ENCODE measurements at places on chromosomes 7 and 10. TPM values are rescaled to one million over a fixed set of nuclear protein-coding genes. Genes with fewer than 3 reads are reported as not detected.

Gene DAGLB
- 17.0 TPM for total RNA-seq

Gene AS3MT
- total RNA-seq = not detected

Gene PTPRN2
- total RNA-seq = 0.36 TPM

Gene NAT16
- not detected for total RNA-seq

Gene TRIM73
- 2.6 TPM for total RNA-seq

Measured in activated CD8-positive, alpha-beta memory T cell treated with anti-CD3 and anti-CD28 coated beads for 36 hours (primary cell).